ENCODE measurements at places on chromosomes 4 and X.

GRCh38 chr4:5137226-5137625, 85.9 kb downstream of the STK32B start:
- DNase-seq = no peak

DNA sequence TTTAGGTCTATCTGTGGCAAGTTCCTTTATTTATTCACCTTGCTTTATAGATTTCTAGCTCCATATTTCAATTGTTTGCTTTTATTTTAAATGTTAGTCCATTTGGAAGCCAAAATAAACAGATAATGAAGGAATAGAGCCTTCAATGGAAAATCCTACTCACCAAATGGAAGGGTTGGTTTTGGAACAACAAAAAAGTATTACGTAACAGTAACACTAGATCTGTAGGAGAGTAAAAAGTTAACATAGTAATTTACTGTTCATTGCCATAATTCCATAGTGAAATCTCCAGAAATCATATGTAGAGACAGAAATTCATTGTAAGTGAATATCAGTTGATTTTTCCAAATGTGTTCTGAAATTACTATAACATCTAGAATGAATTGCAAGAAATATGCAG, 34.6 kb downstream of the NWD2 start:
- no peak for DNase-seq

- no peak for DNase-seq
Observed at GRCh38 chrX:6311540-6311939, 82.9 kb upstream of the NLGN4X start.

GRCh38 chr4:174380699-174381439, 97.2 kb downstream of the CEP44 start:
- no peak for DNase-seq

GRCh38 chr4:1136048-1136447, 22.7 kb upstream of the RNF212 start:
- no peak for DNase-seq
